ENCODE measurements at places on chromosomes 2 and 18.

GRCh38 chr2:213818436-213818835 is 534.2 kb downstream of the SPAG16 start:
- DNase-seq, result no peak

- DNase-seq, result no peak
These were observed 24.3 kb upstream of the STPG4 start for GRCh38 chr2:47179388-47179787.

DNA sequence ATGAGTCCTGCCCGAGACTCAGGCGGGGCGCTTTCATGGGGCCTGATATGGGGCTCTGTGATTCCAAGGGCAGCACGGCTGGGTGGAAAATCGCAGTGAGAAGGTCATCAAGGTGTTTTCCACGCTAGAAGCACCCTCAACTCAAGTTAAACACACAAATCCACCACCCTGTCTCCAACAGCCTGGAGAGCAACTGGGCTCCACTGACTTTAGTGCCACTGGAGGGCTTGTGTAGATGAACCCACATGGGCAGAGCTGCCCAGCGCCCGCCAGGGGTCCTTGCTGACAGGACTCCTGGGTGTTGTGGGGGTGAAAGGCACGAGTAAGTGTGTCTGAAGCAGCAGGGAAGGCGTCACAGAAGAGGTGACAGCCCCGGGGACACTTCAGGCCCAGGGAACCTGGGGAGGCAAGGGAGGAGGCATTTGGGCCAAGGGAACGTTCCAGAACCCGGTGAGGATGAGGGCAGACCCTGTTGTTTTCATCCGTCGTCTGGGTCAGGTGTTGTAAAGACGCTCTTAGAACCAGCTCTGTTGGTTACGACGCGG is 51.8 kb upstream of the CTDP1 start:
- no peak for DNase-seq

- DNase-seq, result no peak
These were observed 3.7 kb upstream of the SERTAD2 start for GRCh38 chr2:64657411-64657810.

GRCh38 chr2:143909577-143910353 is 610.2 kb downstream of the ZEB2 start:
- no peak for DNase-seq

Measured in cerebellar nuclear complex (tissue), 1 donor.